Neural crest cell (in vitro differentiated cells): ENCODE measurements at places on chromosomes 11 and 22. TPM values are rescaled to one million over a fixed set of nuclear protein-coding genes. Genes with fewer than 3 reads are reported as not detected.

TPBGL gene
- 0.19 and 0.27 TPM in 2 replicates for total RNA-seq

ZFTA gene
- 67.2 and 67.8 TPM in 2 replicates for total RNA-seq

CARD18 gene
- total RNA-seq: not detected in 2 replicates

SAA2 gene
- not detected in 2 replicates for total RNA-seq

INSC gene
- total RNA-seq: 2.6 and 3.1 TPM in 2 replicates

OR2D2 gene
- total RNA-seq: 0.27 and 0.44 TPM in 2 replicates

C11orf86 gene
- not detected in 2 replicates for total RNA-seq

OVOL1 gene
- total RNA-seq: not detected in 2 replicates

ZP1 gene
- not detected in 2 replicates for total RNA-seq

TSGA10IP gene
- 1.8 and 2.7 TPM in 2 replicates for total RNA-seq

RCE1 gene
- 34.3 and 35.8 TPM in 2 replicates for total RNA-seq

ACTN3 gene
- 0.16 and 0.35 TPM in 2 replicates for total RNA-seq

SLC25A45 gene
- 1.5 and 1.8 TPM in 2 replicates for total RNA-seq

P2RY2 gene
- total RNA-seq: 0.14 and 0.27 TPM in 2 replicates

TRIM51 gene
- total RNA-seq: not detected in 2 replicates

CLTCL1 gene
- 7.2 and 7.7 TPM in 2 replicates for total RNA-seq

MRGPRX4 gene
- total RNA-seq: not detected in 2 replicates

TMPRSS4 gene
- not detected in 2 replicates for total RNA-seq

A4GALT gene
- 0.35 and 0.39 TPM in 2 replicates for total RNA-seq

ARHGAP42 gene
- total RNA-seq: 21.6 and 22.6 TPM in 2 replicates

MMP8 gene
- not detected in 2 replicates for total RNA-seq

RBMXL2 gene
- total RNA-seq: 0.20 and 0.21 TPM in 2 replicates

CACNA1I gene
- 0.07 TPM in 2 replicates for total RNA-seq
